Memory B cell (primary cell): ENCODE measurements at places on chromosomes 5 and 9.

GRCh38 chr5:124277767-124278545 is 468.5 kb downstream of the ZNF608 start:
- no peak for DNase-seq

DNA sequence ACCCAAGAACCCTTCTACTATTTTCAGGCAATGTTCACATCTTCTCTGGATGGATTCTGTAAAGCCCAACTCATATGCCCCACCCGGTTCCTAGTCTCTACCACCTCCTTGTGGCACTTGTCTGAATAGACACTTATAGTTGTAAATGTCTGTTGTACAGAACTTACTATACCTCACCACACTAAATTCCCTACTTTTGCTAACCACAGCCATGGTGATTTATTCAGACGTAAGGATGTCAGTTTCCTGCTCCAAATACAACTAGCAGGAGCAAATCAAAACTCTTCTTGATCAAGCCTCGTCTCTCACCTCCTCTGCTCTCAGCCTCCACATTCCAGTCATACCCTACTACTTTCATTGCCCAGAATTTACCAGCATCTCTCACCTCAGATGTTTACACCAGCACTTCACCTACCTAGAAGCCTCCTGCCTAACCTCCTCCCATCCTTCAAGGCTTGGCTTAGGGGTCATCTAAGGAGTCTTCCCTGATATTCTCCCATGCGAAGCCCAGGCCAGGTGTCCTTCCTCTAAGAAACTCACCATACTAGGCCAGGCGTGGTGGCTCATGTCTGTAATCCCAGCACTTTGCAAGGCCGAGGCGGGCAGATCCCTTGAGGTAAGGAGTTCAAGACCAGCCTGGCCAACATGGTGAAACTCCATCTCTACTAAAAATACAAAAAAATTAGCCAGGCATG is 75.5 kb downstream of the MAPKAP1 start:
- DNase-seq: peak; percentile 20

GRCh38 chr9:132005899-132006298 is 73.8 kb downstream of the MED27 start:
- no peak for DNase-seq

DNA sequence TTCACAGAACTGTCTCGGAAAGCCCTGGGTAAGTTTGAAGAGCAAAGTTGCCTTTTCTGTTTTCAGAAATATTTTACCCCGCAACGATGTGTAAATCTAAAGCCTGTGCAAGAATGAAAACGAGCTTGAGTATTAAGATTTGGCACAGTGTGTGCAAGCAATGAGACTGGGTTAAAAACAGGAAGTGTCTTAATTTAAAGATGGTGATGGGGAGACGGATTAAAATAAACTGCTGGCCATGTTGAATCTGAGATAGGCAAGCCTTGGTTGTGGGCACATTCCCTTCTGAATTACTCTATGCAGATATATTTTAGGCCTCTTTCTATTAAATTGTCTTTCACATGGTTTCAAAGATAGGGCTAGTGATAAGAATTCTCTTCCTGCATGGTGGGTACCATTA is 294.2 kb upstream of the DMRT1 start:
- DNase-seq: no peak

DNA sequence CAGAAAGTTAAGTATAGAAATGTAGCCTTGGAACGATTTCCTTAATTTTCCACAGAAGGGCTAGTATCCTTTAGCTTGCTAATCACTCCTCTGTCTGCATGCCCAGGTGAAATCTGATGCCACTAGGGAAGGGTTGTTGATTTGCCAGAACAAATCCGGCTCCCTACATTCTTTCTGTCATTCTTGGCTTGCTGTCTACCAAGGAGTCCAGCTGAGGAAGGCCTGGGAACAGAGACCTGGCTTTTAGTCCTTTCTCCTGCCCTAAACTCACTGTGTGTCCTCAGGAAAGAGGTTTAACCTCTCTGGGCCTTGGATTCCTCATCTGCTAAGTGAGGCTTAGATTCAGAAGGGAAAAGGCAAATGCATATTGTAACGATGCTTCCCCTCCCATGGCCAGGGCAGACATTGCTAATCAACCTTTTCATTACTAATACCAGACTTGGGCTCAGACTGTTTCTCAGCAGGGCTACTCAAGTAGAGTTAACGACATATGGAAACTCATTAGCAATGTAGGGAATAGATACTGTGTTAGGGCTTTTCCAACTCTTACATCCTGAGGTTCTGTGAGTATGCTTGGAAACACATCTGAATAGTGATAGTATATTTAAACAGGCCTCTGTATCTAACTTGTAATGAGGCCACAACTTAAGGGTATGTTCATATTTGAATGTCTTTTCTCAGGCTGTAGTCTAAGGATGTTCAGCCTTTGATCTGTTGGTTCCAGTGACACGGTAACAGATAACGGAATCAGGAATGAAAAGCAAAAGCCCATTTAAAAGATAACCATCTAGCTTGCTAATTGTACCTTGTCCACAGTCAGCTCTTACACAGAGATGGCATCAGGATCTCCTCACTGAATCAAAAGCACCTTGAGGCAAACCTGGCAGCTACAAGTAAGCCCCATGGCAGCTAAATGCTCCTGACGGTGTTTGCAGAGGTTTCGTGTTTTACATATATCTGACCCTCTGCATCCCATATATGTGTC is 4.1 kb downstream of the GALNT10 start:
- DNase-seq: no peak

DNA sequence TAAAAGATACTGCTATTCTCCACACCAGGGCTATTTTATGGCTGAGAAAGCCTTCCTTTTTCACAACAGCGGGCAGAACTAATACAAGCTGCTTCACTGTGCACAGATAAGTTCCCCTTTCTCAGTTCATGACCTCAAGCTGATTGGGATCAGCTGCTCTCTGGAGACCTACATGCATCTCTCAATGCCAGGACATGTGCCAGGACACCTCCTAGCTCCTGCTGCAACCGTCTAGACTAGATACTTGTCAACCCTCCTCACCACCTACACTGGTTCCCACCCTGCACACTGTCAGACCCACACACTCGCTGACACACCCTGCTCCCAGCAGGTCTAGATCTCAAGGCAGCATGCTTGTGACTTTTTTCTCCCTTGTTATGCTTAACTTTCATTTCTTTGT is 39.8 kb downstream of the STARD4 start:
- DNase-seq: no peak

GRCh38 chr5:171867786-171868185 is 82.2 kb downstream of the SMIM23 start:
- DNase-seq: no peak

- no peak for DNase-seq
These were observed 257.4 kb upstream of the RFX3 start for GRCh38 chr9:3783156-3783555.
